ENCODE measurements at places on chromosomes 12 and 14.

DNA sequence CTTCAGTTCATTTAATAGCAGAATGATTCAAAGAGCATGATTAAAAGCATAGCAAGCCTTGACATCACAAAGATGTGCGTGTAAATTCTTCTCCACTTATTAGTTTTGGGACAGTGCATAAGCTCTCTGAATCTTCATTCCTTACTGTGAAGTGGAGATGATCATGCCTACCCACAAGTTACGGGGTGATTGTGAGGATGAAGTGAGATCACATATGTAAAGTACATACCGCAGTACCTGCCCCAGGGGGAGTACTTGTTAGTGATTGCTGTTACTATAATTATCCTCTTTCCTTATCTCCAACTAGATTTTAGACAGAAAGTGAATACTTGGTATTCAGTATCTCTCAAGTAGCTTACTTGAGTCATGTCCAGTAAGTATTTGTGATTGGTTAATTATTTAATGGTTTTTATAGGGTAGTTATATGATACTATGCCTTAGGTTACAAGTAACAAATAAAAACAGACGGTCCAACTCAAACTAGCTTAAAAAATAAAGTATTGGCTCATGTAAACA, 6.0 kb downstream of the RAD9B start:
- DNase-seq: no peak

GRCh38 chr12:66984962-66985361, 284.2 kb upstream of the CAND1 start:
- DNase-seq: no peak

GRCh38 chr14:72352012-72352411, 419.8 kb downstream of the RGS6 start:
- DNase-seq: no peak

DNA sequence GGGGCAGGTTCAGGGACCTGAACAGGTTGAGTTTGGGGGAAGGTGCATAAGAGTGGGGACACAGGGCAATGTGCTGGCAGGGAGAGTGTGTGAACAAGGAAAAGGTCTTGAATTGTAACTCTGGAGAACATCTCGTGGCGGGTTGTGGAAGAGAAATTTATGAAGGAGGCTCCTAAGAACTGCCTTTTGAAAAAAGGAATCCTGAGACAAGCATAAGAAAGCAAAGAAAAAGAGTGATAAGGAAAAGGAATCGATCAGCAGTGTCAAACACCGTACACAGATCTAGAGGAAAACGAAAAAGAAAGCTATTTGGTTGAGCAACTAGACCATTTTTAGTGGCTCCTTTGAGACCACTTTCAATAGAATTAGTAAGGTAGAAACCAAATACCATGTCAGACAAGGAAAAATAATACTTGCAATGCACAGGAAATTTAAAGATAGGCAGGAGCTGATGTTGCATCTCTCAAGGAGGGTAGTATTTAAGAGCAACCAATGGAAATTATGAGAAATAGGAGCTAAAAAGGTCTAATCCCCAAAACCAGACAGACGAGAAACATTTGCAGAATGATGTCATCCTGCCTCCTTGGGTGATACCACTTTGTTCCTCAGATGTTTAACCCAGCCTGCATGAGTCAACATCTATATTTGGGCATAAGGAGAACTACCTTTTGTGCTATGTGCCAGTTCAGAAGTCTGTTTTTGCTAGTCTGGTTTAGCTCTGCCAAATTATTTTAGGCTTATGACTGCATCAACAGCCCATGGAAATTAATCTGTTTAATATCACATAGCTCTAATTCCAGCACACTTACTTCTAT, 64.5 kb upstream of the STK38L start:
- DNase-seq: peak; percentile 84

DNA sequence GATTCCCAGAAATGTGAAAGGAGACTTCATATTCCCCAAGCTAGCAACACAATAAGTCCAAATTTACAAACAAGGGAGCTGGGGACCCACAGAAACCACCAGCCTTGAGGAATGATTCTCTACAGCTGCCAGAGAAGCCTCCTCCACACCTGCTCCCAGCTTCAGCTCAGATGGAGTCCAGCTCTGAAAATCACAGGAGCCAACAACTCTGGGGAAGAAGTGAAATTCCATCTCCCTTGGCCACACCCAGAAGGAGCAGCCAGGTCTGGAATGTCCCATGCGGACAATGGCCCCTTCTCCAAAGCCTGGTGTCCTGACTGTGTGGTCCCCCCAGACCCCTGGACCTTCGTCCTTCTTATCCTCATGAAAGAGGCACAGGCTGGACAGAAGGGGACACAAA, 45.4 kb downstream of the SYNE3 start:
- no peak for DNase-seq

- no peak for DNase-seq
Observed at GRCh38 chr12:45977620-45978019, 12.8 kb downstream of the SCAF11 start.

DNA sequence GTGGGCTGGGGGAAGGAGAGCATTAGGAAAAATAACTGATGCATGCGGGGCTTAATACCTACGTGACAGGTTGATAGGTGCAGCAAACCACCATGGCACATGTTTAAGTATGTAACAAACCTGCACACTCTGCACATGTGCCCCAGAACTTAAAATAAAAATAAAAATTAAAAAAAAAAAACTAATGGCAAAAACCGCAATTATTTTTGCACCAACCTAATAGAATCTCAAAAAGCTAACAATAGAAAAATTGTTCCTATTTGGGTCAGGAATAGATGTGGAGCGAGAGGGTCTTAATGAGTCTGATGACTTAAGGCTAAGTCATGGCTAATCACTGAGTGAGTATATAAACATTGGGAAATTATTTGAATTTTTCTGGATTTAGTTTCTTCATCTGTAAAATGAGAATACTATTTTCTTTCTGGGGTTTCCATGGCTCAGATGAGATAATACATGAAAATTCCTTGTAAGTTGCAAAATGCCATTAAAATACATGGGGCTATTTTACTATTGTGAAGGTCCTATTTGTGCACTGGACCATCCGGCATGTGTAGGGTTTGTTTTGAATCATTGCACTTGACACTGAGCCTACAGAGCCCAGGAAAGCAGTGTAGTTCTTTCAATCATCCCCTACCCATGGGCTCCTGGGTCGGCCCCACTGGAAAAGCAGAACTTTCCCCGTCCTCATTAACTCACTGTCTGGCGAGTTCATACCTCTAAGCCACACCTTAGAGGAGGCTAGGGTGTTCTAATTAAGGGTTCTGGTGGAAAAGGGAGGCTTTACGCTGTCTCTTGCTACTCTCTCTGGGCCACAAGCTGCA, 164.1 kb upstream of the NTF3 start:
- DNase-seq: no peak

DNA sequence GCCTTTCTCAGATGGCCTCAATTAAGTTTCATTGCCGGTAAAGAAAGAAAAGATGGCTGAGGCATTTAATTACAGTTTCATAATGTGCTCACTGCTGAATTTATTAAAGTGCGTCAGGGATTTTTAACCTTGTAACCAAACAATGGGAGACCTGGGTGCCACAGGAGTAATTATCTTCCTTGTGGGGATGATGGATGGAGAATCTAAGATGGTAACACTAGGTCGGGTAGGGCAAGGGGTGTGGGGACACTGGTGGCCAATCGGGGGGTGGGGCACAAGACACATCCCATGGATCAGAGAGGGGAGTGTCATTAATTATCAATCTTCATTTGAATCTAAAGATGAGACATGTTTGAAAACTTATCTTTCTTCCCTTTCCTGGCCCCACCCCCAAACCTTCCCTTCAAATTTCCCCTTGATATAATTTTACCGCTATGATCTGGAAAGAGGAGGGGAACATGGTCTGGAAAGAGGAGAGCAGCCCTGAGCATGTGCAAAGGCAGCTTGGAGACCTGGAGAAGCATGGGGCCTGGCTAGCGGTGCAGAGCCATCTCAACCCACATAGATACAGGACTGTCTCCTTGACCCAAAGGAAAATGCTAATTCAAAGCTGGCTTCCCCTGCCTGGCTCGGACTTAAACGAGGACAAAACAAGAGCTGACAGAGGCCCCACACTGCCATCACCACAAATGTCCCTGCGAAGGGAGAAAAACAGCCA, 231.3 kb upstream of the NOS1 start:
- no peak for DNase-seq

DNA sequence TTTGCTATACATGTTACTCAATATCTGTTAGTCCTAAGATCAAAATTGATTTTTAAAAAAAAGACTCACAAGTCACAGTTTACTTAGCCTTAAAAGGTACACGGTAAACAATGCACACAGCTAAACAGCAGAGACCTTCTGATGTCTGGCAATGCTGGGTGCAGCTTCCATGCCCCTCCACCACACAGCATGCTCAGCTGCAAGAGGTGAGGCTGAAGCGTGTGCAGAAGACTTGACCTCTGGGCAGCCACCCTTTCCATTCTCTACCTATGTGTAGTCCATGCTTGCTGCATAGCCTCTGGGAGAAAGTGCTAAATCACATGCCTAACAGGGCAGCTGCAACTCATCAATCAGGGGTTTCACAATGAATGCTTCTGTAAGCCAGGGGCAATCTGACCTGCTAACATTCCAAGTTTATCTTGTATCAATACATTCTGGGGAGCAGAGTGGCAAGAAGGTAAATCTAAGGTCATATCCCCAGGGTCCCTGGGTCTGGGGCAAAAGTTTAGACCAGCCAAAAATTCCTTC, 44.5 kb upstream of the AMN1 start:
- DNase-seq: no peak

GRCh38 chr12:97024393-97024792, 117.3 kb downstream of the NEDD1 start:
- DNase-seq: no peak

DNA sequence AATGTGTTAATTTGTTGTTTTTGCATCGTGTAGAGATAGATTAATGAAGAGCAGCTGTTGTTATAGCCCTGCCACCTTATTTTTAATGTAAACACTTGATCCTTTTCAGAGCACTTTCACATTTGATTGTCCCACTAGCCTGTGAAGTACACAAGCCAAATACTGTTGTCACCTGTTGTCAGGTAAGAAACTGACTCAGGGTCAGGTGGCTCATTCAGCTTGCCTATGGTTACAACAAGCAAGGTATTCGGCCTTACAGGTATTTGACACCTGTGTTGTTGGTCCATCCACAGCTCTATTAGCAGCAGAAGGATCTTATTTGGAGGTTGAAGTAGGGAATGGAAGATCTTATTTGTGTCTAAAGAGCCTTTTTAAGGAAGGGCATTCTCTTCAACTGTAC, 108.9 kb downstream of the GPR135 start:
- DNase-seq: no peak

DNA sequence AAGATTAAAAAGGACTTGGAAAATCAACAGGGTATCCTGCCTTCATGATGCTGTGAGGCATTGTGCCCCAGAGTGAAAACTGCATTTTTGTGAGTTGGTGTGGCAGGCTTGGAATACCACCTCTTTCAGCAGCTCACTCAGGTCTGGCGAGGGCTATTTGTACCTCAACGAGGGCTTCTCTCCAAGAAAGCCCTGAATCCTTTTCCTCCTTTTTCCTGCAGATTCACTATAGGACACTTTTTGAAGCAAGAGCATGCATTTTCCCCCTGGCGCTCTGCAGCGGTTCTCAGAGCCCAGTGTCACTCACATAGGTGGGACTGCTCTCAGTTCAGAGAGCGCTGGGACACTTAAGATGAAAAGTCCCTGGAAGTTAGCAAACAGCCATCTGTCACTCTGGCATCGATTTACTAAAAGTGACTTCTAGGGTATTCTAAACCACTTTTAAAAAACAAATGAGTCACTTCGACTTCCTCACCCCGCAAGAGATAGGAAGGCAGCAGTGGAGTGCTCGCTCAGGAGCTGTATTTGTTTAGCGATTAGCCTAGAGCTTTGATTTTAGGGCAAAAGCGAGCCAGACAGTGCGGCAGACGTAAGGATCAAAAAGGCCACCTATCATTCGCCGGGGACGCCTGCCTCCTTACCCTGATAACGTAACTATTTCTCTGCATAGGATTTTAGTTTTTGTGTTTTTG, 782 bp upstream of the LGR5 start:
- no peak for DNase-seq

- no peak for DNase-seq
Observed at GRCh38 chr14:61973981-61974380, 211.8 kb downstream of the SNAPC1 start.

DNA sequence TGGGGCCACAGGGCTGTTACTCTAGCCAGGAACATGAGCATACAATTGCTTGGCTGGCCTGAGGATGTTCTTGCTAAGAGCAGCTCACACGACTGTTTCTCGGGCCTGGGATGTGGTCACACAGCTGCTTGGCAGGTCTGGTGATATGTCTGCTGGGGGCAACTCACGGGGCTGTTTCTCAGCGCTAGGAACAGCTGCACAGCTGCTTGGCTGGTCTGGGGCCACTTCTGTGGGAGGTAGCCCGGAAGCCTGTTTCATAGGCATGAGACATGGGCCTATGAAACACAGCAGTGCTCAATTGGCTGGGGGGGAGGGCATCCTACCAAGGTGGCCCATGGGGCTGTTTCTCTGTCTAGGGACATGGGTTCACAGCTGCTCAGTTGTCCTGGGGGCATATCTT, 73.4 kb upstream of the DDHD1 start:
- DNase-seq: no peak

DNA sequence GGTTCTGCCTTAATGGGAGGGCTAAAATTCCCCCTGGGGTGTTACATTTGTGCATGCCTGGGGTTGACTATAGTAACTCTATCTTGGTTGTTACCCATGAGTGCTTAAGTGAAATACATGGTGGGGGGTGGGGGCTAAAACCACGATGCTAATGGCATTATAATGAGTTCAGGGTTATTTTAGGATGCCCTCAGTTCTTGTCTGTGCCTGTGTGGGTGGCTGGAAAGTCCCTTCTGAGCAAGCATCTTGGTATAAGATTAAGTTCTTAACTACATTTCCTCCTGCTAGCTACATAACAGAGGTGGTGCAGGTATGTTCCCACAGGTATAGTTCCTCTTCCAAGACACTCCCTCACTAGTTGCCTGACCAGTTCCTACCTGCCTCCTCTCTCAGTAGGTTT, 822.3 kb downstream of the LRFN5 start:
- peak; percentile 13 for DNase-seq

DNA sequence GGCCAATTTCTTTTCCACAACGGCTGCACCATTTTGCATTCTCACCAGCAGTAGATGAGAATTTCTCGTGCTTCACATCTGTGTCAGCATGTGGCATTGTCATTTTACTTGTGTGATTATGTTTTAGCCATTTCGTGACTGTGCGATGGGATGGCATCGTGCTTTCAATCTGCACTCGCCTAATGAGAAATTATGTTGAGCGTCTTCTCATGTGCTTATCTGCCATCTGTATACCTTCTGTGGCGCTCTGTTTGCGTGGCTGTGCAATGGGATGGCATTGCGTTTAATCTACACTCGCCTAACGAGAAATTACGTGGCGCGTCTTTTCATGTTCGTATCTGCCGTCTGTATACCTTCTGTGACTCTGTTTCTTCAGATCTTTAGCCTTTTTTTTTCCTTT, 14.9 kb upstream of the GPR132 start:
- DNase-seq: no peak

DNA sequence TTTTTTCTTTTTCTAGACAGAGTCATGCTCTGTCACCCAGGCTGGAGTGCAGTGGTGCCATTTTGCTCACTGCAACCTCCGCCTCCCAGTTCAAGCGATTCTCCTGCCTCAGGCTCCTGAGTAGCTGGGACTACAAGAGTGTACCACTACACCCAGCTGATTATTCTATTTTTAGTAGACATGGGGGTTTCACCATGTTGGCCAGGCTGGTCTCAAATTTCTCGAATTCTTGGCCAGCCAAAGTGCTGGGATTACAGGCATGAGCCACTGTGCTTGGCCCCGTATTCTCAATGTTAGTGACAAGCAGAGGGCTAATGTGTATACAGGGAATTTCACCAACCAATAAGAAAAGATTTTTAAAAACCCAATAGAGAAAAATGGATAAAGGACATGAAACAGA, 8.4 kb downstream of the PLBD2 start:
- no peak for DNase-seq

All from GM06990 (cell line).